ENCODE measurements at places on chromosomes 1 and 21.

- DNase-seq, result no peak
Observed at GRCh38 chr1:85602571-85602970, 22.0 kb downstream of the CCN1 start.

- DNase-seq, result peak; percentile 88
Observed at GRCh38 chr1:27395441-27396195, 3.2 kb downstream of the GPR3 start.

DNA sequence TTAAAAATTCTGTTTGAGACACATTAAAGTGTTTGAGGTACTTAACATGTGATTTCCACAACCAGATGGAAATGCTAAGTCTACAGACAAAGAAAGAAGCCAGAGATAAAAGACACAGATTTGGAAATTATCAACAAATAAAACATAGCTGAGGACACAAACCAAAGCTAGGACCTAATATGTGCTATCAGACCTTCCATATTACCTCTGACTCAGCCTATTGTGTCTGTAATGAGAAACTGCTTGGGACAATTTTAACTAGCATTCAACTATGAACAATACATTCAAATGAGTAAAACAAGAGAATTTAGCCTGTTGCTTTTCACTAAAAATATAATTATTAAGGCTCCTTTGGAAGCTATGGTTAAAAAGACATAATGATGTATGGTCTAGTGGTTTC is 54.6 kb downstream of the WNT2B start:
- no peak for DNase-seq

GRCh38 chr21:38439957-38440356 is 58.3 kb downstream of the ERG start:
- no peak for DNase-seq

GRCh38 chr1:209318181-209319056 is 265.1 kb upstream of the CAMK1G start:
- DNase-seq, result no peak

GRCh38 chr1:923131-923990 is at the start of gene SAMD11:
Gene SAMD11, plus strand, starts transcription at chr1:923923. Its CDS starts 509 bp downstream, at chr1:924432.
- DNase-seq, result peak; percentile 73

- DNase-seq, result no peak
Observed at GRCh38 chr1:5576011-5576672, 416.1 kb downstream of the NPHP4 start.
